NCI-H446 (cell line): ENCODE measurements at places on chromosomes 2 and 18.
A peak's percentile ranks its signal among the peaks of the same experiment; 100 is the strongest.

GRCh38 chr2:100125626-100126025, 16.8 kb downstream of the AFF3 start:
- no peak for DNase-seq

GRCh38 chr2:162934191-162934590, 95.6 kb upstream of the KCNH7 start:
- DNase-seq, result no peak

GRCh38 chr2:32358111-32358482, 1.3 kb downstream of the BIRC6 start:
- no peak for DNase-seq

GRCh38 chr2:105771836-105772235, 27.1 kb downstream of the NCK2 start:
- no peak for DNase-seq

DNA sequence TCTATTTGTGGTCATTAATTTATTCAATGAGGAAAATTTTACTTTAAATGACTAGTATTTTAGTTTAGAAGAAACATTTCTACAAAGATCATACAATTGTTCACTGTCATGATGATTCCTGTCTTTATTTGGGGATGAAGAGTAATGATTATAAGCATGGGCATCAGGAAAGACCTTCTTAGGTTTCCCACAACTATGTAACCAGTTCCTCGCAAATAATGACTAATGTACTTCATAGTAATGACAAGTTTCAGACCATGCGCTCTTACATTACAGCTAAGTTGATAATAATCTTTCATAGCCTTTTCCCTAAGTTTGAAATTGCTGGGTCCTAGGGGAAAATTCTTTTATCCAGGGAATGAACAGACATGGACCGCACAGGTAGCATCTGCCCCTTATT, 90.5 kb downstream of the MYO5B start:
- DNase-seq, result no peak

- DNase-seq, result no peak
Observed at GRCh38 chr2:169108099-169108884, 38.9 kb downstream of the DHRS9 start.

GRCh38 chr2:112876971-112877361, 34.0 kb upstream of the IL37 start:
- DNase-seq, result no peak

DNA sequence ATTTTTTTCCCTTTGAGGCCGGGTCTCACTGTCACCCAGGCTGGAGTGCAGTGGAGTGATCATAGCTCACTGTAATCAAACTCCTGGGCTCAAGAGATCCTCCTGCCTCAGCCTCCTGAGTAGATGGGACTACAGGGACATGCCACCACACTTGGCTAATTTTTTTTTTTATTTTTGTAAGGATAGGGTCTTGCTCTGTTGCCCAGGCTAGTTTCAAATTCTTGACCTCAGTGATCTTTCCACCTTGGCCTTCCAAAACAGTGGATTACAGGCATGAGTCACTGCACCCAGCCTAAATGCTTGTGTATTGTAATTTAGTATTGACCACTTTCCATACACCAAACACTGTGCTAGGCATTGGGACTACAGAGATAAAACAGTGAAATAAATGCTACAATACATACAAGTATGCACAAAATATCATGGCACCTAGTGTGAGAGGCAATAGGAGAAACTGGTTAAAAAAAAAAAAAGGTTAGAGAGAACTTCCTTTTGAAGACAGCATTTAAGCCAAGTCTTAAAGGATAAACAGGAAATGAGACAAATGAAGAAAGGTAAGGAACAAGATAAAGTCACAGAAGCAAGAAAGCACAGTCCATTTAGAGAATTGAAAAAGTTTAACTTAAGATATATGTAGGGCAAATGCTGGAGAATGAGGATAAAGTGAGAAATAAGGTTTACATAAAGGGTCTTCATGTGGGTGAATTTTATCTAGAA, 113.4 kb downstream of the GORASP2 start:
- no peak for DNase-seq

GRCh38 chr2:120251880-120252224, 800 bp upstream of the RALB start:
- DNase-seq, result no peak

DNA sequence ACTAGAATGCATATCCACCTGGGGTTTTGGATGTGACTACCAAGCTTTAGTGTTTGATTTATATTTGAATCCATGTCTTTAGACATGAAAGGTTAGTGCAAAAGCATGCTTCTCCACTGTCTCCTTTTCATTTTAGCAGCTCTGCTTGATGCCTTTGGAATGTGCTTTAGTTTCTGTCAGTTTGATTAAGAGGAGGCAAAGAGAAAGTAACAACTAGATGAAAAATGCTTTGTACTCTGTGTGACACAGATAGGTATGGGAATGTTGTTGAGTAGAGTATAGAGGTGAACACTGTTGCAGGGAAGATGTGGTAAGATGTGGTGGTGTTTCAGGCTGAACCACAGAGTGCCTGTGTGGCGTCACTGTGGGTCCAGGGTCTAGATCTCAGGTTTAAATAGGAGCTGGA, 19.8 kb downstream of the PIK3C3 start:
- no peak for DNase-seq

GRCh38 chr2:44286119-44286883, 11.0 kb downstream of the SLC3A1 start:
- no peak for DNase-seq

GRCh38 chr2:218263817-218264641, 3.2 kb downstream of the GPBAR1 start:
- DNase-seq, result no peak

DNA sequence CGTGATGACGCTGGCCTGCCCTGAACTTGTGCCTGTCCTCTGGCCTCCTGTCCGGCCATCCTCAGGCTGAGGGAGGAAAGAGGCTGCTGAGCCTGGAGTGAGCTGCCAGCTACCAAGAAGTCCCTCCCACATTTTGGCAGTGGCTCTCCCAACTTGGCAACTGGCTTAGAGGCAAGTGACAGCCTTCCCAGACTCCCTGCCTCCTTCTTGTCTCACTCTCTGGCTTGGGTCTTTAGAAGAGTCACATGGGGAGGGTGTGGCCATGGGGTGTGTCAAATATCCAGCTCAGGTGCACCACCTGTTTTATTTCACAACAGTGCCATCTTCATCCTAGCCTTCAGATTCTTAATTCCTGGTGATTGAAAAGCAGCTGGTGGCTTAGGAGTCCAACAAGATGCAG, 222.9 kb downstream of the PRKCE start:
- DNase-seq, result peak; percentile 94

DNA sequence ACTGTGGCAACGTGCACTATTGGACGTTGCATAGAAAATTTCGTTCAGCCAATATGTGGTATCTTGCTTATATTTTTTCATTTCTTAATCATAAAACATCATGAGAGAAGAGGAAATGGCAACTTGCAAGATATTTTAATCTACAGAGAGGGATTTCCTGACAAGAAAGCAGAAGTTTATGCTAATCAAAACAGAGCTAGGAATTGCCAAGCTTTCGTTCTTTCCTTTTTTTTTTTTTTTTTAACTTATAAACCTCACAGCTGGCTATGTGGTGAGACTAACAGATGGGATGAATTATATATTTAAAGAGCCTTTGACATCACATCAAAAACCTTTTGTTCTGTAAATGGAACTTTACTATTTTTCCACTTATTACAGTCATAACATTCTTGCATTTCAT, 1136.9 kb upstream of the TMEFF2 start:
- DNase-seq, result no peak

DNA sequence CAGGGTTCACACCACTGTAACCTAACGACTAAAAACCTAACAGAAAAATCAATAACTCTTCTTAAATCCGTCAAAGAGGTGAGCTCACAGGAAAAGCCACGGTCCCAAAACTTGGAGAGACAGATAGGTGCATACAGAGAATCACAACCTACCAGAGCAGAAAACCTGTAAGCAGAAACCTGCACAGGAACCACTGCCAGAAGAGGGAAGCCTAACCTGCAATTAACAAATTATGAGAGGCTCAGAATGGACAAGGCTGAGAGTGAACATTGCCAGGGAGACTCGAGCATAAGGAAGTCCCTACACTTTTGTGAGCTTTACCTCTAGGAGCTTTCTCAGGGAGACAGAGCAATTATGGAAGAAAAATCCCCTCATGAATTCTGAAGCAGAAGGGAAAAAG, 156.2 kb upstream of the NETO1 start:
- no peak for DNase-seq

DNA sequence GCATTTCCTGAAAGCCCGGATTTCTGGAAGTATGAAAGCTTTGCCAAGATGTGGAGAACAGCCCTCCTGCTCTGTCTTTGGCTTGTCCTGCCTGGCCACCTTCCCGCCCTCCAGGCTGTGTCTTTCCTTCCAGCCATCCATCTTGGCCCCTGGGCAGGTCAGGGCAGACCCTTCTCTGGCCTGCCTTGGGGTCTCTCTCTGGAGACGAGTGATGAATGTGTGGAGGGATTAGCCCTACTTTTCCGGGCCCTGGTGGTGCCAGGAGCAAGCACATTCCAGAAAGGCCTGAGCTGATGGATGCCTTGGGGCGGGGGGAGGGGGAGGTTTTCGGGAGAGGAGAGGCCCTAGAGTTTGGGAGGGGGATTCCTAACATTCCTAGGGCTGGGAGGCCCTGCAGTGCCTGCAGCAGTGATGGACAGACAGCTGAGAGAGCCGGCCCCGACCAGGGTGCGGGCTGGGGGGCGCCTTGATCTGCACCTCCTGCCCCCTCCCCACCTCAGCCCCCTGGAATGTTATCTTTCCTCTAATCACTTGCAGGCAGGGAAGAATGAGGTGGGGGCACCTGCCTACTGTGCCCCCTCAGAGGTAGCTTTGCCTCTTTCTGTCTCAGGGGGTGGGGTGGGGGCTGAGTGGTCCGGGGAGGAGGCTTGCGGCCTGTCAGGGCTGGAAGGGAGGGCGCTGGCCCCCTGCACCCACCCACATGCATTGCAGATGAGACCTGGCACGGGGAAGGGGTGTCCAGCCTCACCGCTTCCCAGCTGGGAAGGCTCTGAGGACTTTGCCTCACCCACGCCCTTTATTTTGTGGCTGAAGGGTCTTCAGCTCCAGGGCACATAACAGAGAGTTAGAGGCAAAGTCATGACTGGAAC, 156.2 kb downstream of the DDX1 start:
- no peak for DNase-seq

DNA sequence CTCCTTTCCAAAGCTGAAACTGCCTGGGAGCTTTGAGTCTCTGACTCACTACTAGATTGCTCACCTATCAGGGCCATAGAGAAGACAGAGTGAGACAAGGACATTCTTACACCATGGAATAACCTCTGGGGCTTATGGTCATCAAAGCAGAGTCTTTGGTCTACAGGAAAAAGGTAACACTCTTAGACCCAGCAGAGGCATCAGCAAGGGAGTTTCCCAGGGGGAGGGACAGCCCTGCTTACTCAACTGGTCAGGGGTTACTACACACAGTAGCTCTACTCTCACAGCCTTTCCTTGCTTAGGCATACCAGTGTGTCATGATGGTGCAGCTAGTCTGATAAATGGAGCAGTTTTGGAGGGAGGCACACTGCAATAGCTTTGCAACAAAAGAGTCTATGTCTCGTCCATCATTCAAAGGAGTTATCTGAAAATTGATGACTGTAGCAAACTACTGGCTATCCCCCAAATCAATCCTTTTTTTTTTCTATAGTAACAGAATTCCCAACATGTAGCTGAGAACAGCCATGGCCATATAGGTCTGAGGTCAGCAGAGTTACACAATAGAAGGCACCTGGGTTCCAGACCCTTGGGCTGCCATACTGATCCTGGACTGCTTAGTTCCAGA, 22.4 kb upstream of the CD28 start:
- no peak for DNase-seq

DNA sequence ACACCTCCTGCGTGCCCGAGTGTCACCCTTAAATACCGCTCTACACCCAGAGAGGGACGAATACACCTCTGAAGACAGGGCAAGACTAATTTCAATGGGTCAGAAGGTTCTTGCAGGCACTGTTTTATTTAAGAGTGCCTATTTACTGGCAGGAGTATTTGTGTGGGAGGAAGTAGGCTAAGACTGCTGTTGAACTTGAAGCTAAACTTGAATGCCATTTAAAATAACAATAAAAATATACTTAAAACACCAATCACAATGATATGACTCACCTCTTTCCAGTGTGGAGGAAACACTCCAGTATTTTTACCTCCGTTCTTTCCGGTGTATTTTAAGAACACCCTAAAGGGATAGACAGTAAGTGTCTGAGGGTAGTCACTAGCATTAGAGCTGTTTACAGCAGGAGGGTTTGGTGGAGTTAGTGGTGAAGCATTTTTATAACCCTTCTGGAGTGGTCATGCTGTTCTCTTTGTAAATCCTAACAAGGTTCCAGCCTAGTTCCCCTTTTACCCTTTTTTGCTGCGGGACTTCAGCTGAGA, 9.6 kb upstream of the HOXD1 start:
- no peak for DNase-seq

DNA sequence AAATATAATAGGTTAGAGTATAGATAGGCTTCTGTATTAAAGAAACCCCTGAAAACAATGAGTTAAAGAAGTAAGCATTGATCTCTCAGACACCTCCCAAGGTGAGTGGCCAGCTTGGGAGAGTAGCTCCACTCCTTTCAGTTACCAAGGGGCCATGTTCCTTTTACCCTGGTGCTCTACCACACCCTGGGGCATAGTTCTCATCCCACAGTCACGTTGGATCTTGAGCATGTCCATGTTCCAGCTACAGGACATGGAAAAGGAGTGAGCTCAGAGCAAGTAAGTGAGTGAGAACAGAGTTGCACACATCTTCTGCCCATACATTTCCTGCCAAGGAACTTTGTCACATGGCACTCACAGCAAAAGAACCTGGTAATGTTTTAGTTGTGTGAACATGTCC, 325.9 kb upstream of the SLC39A10 start:
- no peak for DNase-seq

DNA sequence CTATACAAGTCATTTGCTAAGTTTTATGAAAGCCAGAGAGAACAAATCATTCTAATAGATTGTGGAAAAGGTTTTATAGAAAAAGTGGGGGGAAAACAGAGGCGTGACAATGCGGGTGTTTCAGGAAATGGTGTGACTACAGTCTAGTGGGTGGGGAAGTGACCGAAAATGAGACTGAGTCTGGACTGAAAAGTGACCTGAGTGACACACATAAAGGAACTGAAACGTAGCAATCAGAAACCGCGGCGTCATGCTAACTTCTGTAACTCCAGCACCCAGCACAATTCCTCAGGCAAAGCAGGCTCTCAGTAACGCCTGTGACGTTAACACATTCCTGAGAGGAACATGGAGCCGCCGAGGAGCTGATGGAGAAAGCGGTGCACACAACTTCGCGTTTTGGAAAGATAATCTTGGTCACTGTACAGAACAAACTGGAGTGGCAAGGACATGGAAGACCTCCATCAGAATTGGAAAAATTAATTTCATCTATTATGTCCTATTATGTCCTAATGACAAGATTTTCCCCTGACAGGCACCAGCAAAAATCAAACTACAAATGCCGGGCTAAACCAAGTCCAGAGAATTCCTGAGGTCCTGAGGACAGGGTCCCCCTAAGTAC, 1.4 kb upstream of the CD226 start:
- DNase-seq, result no peak

DNA sequence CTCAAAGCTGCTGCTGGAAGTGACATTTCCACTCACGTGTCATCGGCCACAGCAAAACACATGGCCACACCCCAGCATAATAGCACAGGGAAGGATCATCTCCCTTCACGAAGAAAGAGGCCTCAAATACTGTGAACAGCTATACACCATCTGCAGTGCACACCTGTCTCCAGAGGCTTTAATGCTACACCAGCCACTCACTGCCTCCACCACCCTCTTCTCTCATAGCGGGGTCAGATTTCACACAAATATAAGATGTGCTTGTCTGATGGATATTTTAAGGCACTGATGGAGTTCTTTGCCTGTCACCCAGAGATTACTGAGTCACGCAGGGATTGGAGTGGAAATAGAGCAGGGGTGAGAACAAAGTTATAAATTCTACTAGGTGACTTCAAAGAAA, 374.0 kb downstream of the ZNF516 start:
- DNase-seq, result no peak

GRCh38 chr18:57906852-57907251, 103.7 kb upstream of the ATP8B1 start:
- DNase-seq, result no peak
